ENCODE measurements at places on chromosomes 1 and 21.

GRCh38 chr1:183034682-183035081 is 11.5 kb downstream of the LAMC1 start:
- DNase-seq: no peak

DNA sequence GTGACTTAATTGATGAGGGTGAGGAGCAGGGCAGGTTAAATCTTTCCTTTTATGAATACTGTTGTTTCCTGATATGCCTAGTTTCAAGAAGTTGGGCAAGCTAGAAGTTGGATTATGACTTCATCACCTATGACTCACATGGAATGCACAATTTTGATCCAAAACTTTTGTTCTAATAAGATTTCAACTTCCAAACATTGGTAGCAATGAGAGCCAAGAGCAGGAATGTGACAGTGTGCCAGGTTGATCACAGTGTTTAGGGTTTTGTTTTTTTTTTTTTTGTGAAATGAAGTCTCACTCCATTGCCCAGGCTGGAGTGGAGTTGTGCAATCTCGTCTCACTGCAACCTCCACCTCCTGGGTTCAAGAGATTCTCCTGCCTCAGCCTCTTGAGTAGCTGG is 349.4 kb downstream of the DUSP10 start:
- DNase-seq: no peak

- no peak for DNase-seq
Observed at GRCh38 chr1:201542309-201543035, 3.5 kb downstream of the NAV1 start.

- no peak for DNase-seq
Observed at GRCh38 chr1:165153182-165153581, 203.3 kb downstream of the LMX1A start.

DNA sequence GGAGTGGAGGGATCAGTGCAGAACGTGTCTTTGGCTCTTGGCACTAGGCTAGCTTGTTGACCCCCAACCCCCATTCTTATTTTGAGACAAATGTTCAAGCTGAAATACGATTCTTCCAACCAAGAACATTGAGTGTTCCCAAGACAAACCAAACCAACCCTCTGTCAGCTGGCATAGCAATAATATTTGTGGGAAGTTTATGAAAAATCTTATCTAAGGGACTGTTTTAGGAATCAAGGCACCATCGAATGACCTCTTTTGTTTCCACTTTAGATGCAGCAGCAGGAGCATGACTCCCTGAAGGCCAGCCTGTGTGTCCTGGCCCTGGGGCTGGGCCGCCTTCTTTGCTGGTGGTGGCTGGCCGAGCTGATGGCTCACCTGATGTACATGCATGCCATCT is 89.2 kb downstream of the HHAT start:
- DNase-seq: no peak

GRCh38 chr1:154583773-154584172 is 16.2 kb downstream of the CHRNB2 start:
- DNase-seq: no peak

- no peak for DNase-seq
Observed at GRCh38 chr1:4462831-4463484, 191.5 kb upstream of the AJAP1 start.

DNA sequence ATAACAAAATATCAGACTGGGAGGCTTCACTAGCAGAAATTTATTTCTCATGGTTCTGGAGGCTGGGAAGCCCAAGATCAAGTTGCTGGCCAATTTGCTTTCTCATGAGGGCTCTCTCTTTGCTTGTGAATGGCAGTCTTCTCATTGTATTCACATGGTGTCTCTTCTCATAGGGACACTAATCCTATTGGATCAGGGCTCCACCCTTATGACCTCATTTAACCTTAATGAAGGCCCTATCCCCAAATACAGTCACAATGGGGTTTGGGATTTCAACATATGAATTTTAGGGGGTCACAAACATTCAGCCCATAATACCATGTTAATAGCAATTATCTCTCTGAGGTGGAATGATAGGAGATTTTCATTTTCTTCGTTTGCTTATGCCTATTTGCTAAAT is 25.3 kb downstream of the TCEA3 start:
- no peak for DNase-seq

- no peak for DNase-seq
Observed at GRCh38 chr1:70863239-70863638, 184.4 kb downstream of the PTGER3 start.

GRCh38 chr21:38178653-38179470 is 77.9 kb upstream of the KCNJ15 start:
- no peak for DNase-seq

GRCh38 chr1:60791226-60791625 is 291.1 kb upstream of the NFIA start:
- no peak for DNase-seq

DNA sequence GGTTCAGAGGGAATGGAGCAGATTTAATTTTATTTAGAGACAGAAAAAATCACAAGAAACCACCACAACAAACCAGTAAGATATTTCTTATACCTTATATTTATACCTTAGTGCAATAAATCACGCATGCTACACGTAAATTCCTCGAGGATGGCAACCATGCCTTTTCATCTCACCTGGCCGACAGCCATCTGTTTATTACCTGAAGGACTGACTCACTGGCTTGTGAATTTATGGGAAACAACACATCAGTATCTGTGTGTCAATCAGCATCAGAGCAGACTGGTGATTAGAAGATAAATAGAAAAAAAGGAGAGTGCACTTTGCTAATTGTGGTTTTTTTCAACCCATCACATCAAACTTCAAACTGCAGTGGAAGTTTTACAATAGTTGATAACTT is 58.4 kb downstream of the S1PR1 start:
- no peak for DNase-seq

- DNase-seq: no peak
Observed at GRCh38 chr1:41758500-41758899, 160.2 kb downstream of the HIVEP3 start.

GRCh38 chr1:204359474-204360255 is at the start of gene PLEKHA6:
PLEKHA6 (minus strand) TSS chr1:204359929; CDS start chr1:204273727, 86,202 bp downstream.
- no peak for DNase-seq

- DNase-seq: no peak
Observed at GRCh38 chr1:218209351-218209861, 75.7 kb upstream of the RRP15 start.

GRCh38 chr1:181344091-181344490 is 139.2 kb upstream of the CACNA1E start:
- DNase-seq: no peak

GRCh38 chr1:10870493-10871096 is 74.1 kb upstream of the CASZ1 start:
- DNase-seq: no peak

GRCh38 chr1:38834221-38834782 is 25.3 kb downstream of the RRAGC start:
- no peak for DNase-seq

GRCh38 chr21:35810431-35810970 is 249.8 kb downstream of the SETD4 start:
- no peak for DNase-seq

- DNase-seq: no peak
Observed at GRCh38 chr1:163202833-163203451, at the start of gene RGS5. RGS5 (minus strand) TSS chr1:163202916; CDS start chr1:163202835, 81 bp downstream.

- no peak for DNase-seq
Observed at GRCh38 chr1:46379996-46380395, 14.1 kb upstream of the FAAH start.

DNA sequence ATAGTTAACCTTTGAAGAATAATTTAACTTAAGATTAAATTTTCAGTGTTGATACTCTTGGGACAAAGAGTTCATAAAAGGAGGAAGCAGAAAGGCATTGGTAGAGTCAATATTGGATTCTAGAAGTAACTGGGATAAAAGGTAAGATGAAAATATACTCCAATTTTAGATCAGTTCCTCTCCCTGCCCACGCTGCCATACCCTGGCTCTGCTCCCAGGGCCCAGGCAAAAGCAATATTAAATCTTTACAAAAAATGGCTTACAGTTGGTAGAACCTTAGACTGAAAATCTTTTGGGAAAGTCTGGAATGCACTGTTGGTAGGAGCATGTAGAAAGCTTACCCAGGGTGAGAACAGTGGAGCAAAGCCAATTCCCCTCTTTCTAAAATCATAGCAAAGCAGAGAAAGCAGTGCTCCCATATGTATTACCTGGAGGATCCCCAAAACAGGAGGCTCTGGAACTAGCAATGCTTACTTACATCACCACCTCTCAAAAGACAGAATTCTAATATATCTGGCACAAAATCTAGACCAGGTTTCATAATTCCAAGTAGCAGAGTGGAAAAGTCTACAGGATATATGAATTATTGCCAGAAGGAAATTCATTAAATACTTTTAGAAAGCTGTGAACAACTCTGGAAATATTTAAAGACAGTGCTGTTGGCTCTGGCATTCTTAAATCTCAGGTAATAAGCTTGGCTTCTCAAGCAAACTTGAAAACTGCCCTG is 24.5 kb downstream of the KIAA0319L start:
- no peak for DNase-seq

- no peak for DNase-seq
Observed at GRCh38 chr1:221699577-221699976, 42.3 kb downstream of the DUSP10 start.
